ENCODE measurements at places on chromosomes 4 and X.

DNA sequence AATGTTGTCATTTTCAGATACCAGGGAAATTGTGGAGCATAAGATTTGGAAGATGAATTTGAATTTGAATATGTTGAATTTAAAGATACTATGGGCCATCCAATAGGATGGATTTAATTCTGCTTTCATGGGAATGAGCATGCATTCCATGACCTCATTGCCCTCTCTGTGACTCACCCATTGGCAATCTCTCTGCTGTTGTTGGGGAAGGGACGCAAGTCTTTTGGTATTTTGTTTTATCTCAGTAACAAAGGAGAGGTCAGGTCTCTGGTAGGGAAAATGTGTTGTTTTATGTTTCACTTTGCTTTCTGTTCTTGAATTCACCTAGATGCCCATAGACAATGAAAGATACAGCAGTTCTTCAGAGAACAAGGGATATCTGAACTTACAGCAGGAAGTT, 42.1 kb upstream of the MAGEA4 start:
- no peak for DNase-seq

GRCh38 chr4:173436771-173437265, 37.9 kb upstream of the SCRG1 start:
- no peak for DNase-seq

DNA sequence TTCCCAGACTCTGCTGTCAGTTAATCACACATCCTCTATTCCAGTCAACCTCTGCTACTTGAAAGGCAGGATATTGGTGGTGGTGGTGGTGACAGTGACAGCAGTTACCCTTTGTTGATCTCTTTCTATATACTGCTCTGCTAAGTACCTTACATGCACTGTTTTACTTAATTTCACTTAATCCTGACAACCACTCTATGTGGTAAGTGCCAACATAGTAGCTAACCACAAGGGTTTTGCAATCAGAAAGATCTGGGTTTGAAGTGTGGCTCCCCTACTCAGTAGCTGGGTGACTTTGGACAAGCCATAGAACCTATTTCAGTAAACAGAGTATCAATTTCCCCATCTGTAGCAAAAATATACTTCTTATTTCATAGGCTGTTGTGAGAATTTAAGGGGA, 24.2 kb upstream of the F9 start:
- no peak for DNase-seq

GRCh38 chr4:113700602-113701150, 60.9 kb downstream of the CAMK2D start:
- DNase-seq = no peak

- DNase-seq = peak; percentile 60
Measured at GRCh38 chr4:104491481-104492182, 3.1 kb downstream of the CXXC4 start.

DNA sequence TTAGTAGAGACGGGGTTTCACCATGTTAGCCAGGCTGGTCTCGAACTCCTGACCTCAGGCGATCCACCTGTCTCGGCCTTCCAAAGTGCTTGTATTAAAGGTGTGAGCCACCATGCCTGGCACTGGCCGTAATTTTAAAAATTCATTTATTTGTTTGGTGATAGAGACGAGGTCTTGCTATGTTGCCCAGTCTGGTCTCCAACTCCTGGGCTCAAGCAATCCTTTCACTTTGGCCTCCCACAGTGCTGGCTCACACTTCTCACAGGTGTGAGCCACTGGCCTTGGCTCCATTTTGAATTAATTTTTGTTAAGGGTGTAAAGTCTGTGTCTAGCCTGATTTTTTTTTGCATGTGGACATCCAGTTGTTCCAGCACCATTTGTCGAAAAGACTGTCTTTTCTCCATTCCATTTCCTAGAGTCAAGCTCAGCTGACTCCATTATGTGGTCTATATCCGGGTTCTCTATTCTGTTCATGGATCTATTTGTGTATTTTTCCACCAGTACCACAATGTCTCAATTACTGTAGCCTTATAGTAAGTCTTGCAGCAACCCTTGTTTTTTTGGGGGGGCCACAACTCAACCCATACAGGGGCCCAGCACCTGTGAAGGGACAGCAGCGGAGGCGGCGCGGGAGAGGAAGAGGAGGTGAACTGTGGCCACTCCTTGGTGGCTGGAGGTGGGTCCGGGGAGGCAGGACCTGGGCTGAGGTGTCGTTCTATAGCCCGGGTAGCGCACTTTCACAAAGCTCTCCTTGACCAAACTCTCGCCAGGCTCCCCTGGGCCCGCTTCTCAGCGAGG, 1.5 kb upstream of the NSD2 start:
- no peak for DNase-seq

- no peak for DNase-seq
Measured at GRCh38 chr4:141195095-141195707, 25.5 kb upstream of the ZNF330 start.

- no peak for DNase-seq
Measured at GRCh38 chrX:57177070-57177469, 39.9 kb upstream of the SPIN2A start.

DNA sequence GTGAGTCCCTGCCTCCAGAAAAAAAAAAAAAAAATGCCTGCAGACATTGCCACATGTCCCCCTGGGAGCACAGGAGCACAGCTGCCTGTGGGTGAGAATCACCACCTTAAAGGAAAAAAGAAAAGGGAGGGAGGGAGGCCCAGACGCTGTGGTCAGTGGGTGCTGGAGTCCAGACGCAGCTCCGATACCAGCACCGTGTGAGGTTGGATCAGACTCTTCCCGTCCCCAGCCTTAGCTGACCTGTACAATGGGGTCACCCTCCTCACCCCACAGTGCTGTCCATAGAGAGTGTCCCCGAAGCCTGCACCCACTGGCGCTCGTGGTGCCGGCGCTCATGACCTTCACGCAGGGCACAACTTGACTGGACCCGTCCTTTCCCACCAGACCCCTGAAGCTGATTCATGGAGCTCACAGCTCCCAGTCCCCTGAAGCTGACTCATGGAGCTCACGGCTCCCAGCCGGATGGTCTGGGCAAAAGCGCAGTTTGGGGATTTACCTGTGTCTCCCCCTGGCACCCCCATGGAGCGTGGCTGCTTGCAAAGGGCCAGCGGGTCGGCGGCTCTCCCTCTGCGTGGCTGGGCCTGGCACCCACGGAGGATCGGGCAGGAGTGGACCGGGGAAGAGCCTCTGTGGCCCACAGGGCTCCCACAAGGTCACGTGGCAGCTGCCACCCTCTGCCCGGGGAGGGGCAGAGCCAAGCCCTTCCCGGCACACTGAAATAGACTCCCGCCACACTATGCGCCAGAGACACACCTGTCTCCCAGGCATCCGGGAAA, 31.4 kb downstream of the ABLIM2 start:
- DNase-seq = no peak

- no peak for DNase-seq
Measured at GRCh38 chr4:124535003-124535402, 177.5 kb downstream of the ANKRD50 start.

GRCh38 chr4:117447925-117448324, 362.5 kb upstream of the TRAM1L1 start:
- no peak for DNase-seq

DNA sequence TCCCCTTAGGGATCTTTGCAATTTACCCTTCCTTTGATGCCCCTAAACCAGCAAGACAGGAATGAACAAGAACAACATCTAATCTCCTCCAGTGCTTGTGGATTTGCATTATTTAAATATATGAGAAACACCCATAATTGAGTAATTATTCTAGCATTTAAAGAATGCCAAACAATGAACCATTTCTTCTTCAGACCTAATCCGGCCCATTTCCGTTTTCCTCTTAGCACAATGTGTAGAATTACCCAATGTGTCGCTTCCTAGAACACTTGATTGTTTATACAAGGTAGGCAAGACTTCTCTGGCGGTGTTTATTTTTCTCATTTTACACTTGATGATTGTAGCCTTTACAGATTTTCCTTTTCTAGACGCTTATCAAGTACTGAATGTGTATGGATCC, 43.5 kb downstream of the CLDN34 start:
- DNase-seq = no peak

GRCh38 chr4:25874655-25875054, 11.9 kb upstream of the SEL1L3 start:
- DNase-seq = no peak

- DNase-seq = no peak
Measured at GRCh38 chrX:131792789-131793462, 230.2 kb upstream of the STK26 start.

DNA sequence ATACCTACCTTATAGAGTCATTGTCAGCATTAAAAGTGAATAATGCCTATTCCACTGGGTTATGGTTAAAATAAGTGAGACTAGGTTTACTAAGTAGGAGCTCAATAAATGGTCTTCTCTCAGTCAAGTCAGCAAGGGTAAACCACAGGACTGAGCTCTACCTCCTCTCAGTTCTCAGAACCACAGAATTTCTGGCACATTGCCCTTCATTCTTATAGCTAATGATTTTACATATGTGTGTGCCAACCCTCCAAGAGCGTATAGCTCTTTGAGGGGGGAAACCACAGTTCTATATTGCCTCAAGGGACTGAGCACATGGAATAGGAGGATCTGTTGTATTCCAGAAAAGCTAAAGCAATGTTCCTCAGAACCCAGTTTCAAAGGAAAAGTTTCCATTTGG, 124.8 kb downstream of the ATG4A start:
- no peak for DNase-seq

- no peak for DNase-seq
Measured at GRCh38 chrX:118855681-118856310, 32.2 kb downstream of the ZCCHC12 start.

DNA sequence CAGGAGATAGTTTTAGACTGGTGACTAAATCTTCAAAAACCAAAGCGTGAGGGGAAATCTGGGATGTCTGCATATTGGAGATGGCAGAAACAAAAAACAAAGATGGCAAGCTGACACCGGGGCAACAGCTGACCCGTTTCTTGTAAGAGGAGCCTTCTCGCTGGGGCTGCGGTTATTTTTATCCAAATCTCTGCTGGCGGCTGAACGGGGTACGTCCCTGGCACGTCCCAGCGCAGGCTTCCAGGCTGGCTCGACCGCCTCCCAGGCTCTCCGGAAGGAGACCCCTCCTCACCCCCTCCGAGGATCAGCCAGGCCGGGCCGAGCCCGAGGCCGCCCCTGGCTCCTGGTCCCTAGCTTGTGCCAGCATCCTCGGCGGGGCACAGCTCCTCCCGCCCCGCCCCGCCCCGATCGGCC, 403 bp downstream of the SGCB start:
- DNase-seq = no peak

DNA sequence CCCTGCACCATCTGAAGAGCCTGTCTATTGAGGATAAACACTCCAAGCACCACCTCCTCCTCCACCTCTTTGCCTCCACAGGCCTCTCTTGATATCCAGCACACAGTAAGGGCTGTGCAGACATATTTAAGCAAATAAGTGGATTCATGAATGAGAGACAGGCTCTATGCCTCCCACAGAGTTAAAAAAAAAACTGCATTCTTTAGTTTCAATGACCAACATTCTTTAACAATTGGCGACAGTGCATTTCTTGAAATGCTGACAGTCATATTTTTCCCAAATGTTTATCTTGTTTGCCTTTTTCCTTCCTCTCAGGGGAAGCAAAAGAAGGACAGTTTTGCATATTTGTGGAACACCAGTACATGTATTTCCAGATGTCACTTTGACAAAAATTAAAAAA, 38.6 kb downstream of the MXRA5 start:
- no peak for DNase-seq

DNA sequence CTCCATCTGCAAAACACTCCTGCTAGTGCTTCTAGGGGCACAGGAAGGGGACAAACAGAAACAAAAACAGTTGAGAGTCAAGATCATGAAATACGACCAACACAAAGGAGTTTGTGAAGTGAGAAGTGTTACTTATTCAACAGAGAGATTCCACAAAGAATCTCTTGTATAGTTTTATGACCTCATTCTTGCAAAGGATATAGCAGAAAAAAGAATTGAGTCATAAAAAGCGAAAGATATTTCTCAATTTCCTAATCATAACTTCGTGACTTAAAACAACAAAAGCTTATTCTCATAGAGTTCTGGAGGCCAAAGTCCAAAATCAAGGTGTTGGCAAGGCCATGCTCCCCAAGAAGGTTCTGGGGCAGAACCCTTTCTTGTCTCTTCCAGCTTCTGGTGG, 40.7 kb downstream of the TIGD4 start:
- DNase-seq = no peak

DNA sequence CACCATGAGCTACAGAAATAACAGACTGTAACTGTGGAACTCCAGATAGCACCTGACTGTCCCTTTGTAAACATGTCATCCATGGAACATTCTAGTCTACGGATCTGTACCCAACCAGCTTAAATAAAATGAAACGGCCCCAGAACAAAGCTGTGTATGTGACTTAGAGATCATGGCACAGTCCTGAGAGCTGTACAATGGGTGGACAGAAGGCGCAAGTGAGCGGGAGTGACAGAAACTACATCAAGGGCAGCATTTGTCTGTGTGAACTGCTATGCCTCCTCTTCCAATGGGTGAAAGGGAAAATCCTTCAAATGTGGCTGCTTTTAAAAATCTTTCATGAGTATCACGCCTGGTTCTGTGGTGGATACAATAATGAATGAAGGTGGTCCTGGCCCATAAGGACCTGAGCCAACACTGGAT, 72.5 kb downstream of the FAT1 start:
- no peak for DNase-seq

- no peak for DNase-seq
Measured at GRCh38 chr4:24471486-24472160, 112.7 kb downstream of the DHX15 start.

GRCh38 chr4:1022739-1023066, 11.3 kb downstream of the FGFRL1 start:
- DNase-seq = no peak

- DNase-seq = no peak
Measured at GRCh38 chrX:125340490-125340889, 20.8 kb downstream of the TEX13C start.

DNA sequence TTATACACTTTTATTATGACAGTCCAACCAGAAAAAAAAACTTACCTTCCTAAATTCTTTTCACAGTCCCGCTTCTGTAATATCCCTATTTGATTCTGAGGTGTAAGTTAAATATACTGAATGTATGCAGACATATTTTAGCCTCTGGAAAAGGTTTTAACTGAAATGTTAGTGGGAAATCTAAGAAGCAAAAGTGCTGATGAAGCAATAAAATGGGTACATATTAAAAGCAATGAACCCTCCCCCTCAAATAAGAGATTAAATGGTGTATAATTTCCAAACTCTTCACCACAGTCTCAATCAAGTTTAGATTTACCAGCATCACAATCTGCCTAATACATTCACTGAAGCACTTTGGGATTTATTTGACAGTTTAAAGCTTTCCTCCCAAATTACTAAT, 688.3 kb upstream of the DIAPH2 start:
- no peak for DNase-seq

GRCh38 chrX:147853701-147854100, 58.0 kb upstream of the FMR1 start:
- DNase-seq = no peak

- peak; percentile 4 for DNase-seq
Measured at GRCh38 chr4:48431401-48431800, 51.7 kb upstream of the SLC10A4 start.

GRCh38 chrX:107323786-107324492, 117.5 kb downstream of the DNAAF6 start:
- no peak for DNase-seq

- DNase-seq = no peak
Measured at GRCh38 chr4:181688872-181689271, 554.3 kb upstream of the TENM3 start.

GRCh38 chr4:75643651-75644050, 13.3 kb upstream of the CDKL2 start:
- DNase-seq = no peak
